Stimulated activated CD8-positive, alpha-beta memory T cell treated with anti-CD3 and anti-CD28 coated beads, Interleukin-4, amount 100 ng/mL, for 48 hours (primary cell): ENCODE measurements at places on chromosomes 6 and 20.

- no peak for DNase-seq
Observed at GRCh38 chr20:3235666-3236324, 3.2 kb downstream of the SLC4A11 start.

GRCh38 chr20:50516180-50516934 is 6.2 kb downstream of the PTPN1 start:
- peak; percentile 19 for DNase-seq

DNA sequence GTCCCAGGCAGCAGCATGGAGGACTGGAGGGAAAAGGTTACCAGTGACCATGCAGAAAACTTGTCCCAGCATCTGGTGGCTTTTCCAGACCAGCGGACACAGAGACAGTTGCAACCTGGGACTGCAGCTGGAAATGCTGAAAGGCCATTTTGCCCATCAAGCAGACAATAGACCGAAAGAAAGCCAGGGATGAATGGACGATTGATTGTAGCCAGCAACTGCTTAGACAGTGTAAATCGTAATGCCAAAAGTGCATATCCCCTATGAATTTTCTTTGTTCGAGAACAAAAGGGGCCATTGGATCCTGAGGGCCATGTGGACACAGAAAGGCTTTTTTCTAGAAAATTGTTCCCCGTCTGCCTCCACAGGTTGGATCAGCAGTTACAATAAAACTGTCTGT is 115.7 kb downstream of the MBOAT1 start:
- DNase-seq: no peak

- no peak for DNase-seq
Observed at GRCh38 chr6:32815996-32816395, 806 bp downstream of the HLA-DOB start.

GRCh38 chr6:145068577-145068976 is 666.7 kb downstream of the EPM2A start:
- DNase-seq: no peak

GRCh38 chr6:107864226-107865127 is 40.4 kb upstream of the SCML4 start:
- DNase-seq: no peak

DNA sequence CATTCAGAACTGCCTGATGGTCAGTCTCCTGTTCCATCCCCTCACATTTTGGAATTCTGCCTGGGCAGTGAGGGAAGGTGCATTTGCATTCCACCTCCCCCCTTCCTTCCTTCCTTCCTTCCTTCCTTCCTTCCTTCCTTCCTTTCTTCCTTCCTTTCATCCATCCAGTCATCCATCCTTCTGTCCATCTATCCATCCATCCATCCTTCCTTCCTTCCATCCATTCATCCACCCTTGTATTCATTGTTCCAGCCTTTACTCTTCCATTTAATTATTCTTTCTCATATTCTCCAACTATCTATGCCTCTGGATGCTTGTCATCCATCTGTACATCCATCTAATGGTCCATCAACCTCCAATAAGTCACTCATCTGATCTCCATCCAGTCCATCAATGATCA is 14.0 kb downstream of the PCK1 start:
- no peak for DNase-seq

DNA sequence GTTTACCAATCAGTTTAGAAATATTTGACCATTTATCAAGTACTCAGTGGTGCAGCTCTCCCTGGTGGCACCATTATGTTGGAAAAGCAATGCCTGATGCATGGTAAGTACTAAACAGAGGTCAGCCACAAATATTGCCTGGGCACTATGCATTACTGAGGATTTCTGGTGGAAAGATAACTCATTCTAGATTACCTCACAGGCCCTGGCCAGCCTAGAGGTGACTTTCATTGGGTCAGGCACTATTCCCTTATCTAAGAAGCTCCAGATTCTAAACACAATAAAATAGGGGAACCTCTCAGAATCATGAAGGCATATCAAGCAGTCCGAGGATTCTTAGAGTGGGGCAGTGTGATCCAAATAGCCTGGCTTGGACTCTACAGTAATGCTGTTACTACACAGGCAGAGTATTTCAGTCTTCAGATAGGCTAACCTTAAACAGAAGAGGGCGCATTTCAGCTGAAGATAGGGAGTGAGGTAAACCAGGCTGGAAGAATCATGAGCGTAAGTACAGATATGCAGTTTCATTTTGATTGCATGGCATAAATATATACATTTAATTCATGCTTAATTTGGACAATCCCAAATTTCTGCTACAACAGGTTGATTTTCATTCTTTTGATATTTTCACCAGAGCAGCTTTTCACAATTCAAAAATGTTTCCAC is 12.1 kb downstream of the LGSN start:
- no peak for DNase-seq

- peak; percentile 64 for DNase-seq
Observed at GRCh38 chr6:11363881-11364576, 131.6 kb upstream of the NEDD9 start.

- no peak for DNase-seq
Observed at GRCh38 chr6:68559716-68560115, 75.4 kb upstream of the ADGRB3 start.

- no peak for DNase-seq
Observed at GRCh38 chr6:48973491-48973890, 489.6 kb downstream of the MMUT start.

- no peak for DNase-seq
Observed at GRCh38 chr20:31723069-31723318, 326 bp upstream of the BCL2L1 start.

DNA sequence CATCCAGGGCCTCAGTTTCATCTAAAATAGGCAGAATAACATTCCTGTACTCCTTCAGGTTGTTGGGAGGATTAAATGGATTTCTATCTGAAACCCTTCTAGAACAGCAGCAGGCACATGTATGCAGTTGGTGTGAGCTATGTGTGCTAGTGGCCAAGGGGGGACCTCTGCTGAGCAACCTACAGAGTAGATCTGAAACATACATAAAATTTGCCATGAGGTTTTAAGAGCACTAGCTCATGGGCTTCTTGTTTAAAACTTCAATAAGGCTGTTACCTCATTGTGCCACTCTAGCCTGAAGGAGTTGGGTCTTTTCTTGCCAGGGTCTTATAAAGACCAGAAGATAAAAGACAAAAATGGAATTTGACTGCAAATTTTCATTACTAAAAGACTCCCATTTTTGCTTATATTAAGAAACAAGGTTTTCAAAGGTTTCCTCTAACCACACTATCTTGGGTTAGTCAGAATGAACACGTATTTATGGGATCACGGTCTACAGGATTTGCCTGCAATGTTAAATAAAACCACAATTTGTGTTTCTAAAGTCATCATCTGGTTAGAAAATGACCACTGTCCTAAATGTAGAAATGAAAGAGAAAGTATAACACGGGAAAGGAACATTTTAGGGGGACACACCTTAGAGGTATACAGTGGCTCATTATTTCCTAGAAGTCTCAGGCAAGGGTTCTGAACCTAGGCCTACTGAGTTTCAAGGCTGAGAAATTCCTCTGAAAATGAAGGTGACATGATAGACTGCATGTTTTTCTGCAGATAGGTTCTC is 144.9 kb upstream of the OLIG3 start:
- no peak for DNase-seq
